Fibroblast of upper back skin (primary cell): ENCODE measurements at places on chromosomes 7 and 10.
A peak's percentile ranks its signal among the peaks of the same experiment; 100 is the strongest.

GRCh38 chr10:124541076-124541903, 79.7 kb downstream of the LHPP start:
- no peak for DNase-seq

GRCh38 chr10:127496035-127496434, 53.1 kb upstream of the NPS start:
- DNase-seq = no peak

- no peak for DNase-seq
Measured at GRCh38 chr10:78800535-78801320, 268.0 kb upstream of the ZMIZ1 start.

DNA sequence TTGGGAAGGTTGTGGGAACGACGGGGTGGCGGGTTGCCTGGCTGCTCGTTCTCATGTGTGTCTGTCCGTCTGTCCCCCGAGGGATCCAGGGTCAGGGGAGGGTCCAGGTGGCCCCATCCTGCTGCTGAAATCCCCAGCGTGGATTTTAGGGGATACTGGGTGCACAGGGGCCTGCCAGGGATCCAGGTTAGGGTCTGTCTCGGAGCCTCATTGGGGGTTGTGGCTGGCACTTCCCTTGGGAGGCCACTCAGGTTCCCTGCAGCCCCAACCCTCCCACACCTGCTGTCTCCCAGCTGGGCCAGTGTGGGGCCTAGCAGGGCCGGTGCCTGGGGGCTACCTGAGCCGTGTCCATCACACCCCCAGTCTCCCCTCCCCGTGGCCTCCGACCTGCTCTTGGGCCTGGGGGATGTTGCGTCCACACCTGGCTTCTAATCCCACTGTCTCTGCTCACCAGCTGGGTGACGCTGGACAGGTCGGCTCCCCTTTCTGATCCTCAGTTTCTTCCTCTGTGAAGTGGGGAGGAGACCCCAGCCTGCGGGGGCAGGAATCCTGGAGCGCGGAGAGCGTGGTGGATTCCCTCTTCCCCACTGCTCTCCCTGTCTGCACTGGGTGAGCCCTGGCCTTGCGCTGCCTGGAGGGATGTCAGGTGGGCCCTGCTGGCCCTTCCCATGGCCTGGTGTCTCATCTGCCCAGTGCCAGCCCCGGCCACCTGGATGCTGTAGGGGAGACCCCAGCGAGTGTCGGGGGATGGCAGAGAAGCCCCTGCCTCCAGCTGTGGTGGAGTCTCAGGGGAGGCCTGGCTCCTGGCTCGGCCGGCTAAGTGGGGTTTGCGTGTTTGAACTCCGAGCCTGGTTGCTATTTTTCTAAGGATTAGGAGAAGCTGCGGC, 81.6 kb downstream of the UNCX start:
- DNase-seq = no peak

- DNase-seq = no peak
Measured at GRCh38 chr7:13078105-13078504, 390.7 kb downstream of the ARL4A start.

DNA sequence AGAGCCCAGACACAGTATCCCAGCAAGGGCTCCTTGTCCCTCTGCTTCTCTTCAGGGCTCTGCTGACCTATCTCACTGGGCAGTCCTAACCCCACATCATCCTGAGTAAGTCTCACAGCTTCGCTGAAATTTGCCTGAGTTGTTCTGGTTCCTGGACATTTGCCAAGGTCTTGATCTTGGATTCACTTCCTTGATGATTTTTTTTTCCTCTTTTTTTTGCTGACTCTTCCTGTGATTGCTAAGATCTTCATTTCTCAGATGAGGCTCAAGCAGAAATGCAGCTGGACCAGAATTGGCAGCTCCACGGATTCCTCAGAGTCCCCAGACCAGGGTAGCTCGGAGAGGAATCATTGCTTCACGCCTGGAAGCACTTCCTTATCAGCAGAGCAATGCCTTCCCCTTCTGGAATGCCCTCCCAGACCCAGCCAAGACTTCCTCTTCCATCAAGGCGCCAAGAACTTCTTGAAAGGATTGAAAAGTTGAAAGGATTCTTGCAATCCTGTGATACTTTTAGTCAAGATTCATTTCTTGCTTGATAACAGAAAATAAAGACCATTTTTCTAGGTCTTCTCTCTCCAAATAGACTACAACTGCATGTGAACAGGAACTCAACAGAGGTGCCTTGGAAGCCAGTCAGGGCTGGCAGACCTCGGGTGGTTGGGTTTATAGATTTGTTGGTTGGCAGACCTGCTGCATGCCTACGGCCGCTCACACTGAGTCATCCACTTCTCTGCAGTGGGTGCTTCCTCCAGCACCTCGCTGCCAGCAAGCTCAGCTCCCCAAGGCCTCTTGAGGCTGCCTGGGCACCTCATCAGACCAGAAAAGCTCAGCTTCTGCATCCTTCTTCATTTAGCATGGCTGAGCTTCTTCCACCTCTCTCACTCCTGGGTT, 8.8 kb upstream of the AFAP1L2 start:
- DNase-seq = peak; percentile 40

GRCh38 chr10:80199828-80200227, 5.5 kb downstream of the ANXA11 start:
- DNase-seq = peak; percentile 27

DNA sequence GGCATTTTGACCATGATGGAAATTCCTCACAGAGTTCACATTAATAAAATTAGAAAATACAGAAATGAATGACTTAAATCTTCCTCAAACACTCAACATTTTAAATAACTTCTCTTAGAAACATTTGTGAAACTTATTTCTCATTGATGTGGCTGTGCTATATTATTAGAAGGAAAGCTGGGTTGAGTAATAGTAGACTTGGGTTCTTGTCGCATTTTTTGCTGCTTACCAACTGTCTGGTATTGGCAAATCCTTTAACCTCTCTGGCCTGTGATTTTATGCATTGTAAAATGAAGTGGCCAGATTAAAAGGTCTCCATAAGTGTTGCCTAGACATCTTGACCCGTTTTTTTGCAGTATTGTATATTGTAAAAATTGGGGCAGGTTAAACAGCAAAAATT, 66.5 kb downstream of the VPS50 start:
- DNase-seq = peak; percentile 65

DNA sequence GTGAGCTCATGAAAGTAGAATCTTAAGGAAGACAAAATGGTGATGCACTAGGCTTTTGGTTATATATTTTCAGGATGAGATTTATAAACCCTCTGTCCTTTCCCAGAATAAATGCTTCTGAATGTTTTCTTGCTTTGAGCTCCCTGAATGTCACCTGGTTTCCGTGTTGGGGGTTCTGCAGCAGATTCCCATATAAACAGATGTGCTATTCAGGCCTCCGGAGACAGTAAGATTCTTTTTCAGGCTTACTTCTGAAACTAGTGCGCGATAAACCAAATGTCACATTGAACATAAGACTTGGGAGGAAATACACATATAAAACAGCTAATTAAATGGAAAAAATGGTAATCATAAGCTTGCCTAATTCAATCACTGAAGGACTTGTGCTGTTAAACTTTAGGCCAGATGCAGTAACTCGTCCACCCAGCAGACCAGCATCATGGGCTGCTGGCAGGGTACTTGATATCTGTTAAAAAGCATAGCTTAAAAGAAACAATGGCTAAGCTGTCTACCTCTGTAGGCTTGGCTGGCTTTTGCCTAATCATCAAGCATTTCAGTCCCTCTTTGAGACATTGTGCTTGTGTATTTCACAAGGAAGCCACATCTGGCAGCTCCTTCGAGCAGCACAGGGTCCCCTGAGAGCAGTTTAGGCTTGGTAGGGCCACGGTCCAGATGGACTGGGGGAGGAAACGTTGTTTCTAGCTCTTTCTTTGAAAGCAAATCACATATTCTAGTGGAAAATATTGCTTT, 281.2 kb upstream of the KIAA1217 start:
- DNase-seq = peak; percentile 8

DNA sequence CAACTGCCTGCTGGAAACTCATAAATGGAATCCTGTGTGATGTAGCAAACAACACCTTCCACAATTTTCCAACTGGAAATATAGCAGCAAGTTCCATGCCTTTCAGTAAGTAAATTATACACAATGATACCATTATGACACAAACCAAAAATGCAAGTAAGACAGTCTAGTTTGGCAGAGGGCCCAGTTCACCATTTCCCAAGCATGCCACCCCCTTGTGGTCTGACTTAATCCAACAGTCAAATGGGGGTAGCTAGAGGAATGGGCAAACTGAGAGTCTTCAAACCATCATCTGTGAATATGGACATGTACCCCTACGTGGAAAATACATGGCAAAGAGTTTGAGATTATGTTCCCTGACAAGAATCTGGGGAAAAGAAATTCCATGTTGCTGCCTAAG, 137.6 kb upstream of the VWC2 start:
- no peak for DNase-seq
